Activated T-helper 1 cell treated with anti-CD3 and anti-CD28 coated beads, Interleukin-2, amount 50 U/mL, for 16 hours (primary cell): ENCODE measurements at places on chromosomes 4 and X.

DNA sequence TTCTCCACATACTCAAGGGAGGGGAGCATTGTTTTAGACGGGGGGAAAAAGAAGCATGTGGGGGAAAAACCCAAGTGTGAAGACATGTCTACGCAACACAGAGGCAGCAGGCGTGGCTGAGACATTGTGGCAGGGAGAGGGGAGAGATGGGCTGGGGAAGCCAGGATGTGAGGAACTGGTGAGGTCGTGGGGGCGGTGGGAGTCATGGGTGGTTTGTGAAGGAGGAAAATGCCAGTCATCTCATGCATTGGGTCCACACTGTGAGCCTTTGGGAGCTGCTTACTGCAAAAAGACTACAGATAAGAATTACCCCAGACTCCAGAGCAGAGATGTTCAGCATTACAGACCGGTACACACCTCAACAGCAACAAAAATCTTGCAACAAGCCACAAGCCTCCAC lies 2.1 kb downstream of the JAKMIP1 start:
- DNase-seq: no peak

GRCh38 chr4:129974730-129975129 lies 878.8 kb downstream of the C4orf33 start:
- no peak for DNase-seq

- DNase-seq: no peak
Measured at GRCh38 chrX:68648960-68649359, 1.5 kb downstream of the STARD8 start.

- no peak for DNase-seq
Measured at GRCh38 chr4:74997948-74998729, 65.2 kb downstream of the PARM1 start.

DNA sequence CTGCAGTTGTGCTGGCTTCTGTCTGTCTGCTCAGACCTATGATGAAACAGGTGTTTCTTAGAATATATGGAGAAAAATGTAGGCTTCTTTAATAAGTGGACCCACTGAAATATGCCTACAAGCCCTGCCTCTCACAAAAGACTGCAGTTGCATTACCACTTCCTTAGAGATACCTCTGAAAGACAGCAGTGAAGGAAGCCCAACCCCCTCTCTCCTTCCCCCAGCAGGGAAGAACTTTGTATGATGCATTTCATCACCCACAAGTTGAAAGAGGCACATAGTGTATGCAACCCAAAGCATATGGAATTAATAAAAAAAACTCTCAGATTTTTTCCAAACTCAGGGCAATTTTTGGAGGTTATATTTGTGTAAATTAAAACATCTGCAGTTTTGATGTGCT lies 916.7 kb downstream of the TECRL start:
- no peak for DNase-seq

DNA sequence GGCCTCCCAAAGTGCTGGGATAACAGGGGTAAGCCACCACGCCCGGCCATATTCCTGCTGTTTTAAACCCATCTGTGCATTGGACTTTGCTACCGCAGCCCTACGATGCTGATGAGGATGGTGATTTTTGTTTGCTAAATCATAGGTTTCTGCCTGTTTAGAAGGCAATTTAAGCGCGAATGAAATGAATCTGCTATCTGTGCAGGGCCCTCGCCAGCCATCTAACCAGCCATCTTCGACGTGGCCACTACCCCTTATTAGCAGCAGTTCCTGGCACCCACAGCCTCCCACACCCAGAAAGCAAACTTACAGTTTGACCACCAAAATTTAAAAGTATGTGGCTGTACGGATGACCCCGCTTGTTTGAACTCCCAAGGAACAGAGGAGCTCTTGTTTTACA lies 178.5 kb downstream of the SHOX start:
- no peak for DNase-seq

GRCh38 chr4:152164561-152164960 lies 371.3 kb downstream of the FBXW7 start:
- no peak for DNase-seq

GRCh38 chr4:109407027-109407737 lies 26.4 kb upstream of the SEC24B start:
- DNase-seq: no peak

DNA sequence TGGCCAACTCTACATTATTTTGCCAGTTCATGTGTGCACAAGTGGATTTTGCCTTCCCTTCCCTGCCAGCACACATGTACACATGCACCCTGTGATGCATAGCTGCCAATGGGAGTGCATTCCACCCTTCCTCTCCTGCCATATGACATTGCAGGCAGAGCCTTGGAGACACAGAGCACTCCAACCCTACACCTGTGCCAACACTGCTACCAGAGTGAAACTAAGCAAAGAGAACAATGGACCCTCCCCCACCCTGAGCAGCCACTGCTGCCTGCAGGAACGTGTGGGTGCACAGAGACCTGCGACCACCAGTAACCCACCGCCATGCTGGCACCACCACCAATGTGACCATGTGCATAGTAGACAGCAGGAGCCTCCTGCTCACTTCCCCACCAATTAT lies 78.4 kb downstream of the ITM2A start:
- no peak for DNase-seq

- DNase-seq: no peak
Measured at GRCh38 chr4:78038704-78039103, 18.4 kb upstream of the FRAS1 start.

DNA sequence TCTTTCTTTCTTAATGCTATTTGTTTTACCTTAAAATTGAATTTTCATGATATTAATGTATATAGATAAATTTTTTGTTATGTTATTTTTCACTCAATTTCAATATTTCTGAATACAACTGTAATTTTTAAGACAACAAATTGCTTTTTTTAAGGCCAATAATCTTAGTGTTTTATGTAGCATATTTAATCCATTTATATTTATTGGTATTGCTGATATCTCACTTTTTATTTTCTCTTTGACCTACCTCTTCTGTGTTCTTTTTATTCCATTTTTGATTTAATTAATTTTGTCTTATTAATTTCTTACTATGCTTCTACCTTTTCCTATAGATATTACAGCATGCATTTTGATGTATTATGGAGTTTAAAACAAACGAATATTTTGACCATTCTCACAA lies 460.1 kb upstream of the AGA start:
- no peak for DNase-seq

DNA sequence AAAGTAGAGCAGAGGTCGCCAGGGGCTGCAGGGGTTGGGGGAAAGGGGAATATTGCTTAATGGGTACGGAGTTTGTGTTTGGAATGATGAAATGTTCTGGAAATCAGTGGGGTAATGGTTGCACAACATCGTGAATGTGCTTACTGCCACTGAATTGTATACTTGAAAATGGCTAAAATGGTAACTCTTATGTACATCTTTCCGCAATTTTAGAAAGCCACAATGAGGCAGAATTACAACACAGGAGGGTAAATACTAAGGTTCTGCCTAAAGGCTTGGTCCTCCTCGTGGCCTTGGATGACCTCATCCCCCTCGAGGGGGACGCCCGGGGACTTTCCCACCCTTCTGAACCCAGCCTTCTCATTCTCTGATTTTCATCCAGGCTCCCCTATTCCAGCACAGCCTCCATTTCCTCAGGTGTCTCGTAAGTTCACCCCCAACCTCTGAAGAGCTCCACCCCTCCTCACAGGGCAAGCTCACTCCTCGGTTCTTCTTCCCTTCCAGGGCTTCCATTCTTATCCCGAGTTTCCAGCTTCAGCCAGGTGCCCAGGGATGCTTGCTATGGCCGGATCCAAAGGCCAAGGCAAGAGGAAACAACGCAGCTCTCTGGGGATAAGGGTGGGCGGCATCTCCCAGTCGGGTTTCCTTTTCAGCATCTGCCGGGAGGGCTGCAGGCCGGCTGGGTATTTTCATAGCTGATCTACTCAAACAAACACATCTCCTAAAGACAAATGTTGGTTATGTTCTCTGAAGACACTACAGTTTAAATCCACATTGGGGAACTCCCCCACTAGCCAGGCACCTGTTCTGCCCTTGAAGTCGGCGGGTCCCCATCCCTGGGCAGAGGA lies 71.3 kb upstream of the ACSL1 start:
- DNase-seq: no peak

GRCh38 chr4:186105647-186106321 lies 1.3 kb downstream of the FAM149A start:
- no peak for DNase-seq

GRCh38 chr4:92344216-92344615 lies 40.5 kb downstream of the GRID2 start:
- no peak for DNase-seq

DNA sequence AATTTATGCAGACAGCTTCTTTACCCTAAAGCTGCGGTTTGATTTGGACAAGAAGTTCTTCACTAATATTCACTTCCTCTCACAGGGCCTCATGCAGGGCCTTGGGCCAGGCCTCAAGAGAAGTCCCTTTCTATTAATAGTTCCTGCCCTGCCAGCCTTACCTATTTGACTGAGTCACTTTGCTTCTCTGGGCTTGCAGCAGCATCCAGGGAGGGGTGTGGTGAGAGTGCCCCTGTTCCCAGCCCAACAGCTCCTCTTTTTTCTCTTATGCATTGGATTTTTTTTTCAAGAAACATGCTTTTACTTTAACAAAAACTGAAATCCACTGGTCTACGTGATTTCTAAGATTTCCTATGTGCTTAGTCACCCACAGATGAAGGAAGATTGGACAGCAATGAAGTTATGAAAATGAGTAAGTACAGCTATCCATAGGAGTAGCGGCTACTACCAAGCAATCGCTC lies 26.7 kb downstream of the FAM156B start:
- DNase-seq: no peak

GRCh38 chr4:87423317-87424098 lies 1.1 kb downstream of the NUDT9 start:
- no peak for DNase-seq

GRCh38 chrX:31058284-31058683 lies 13.6 kb downstream of the FTHL17 start:
- DNase-seq: no peak

- no peak for DNase-seq
Measured at GRCh38 chrX:13826770-13827169, 9.9 kb upstream of the GPM6B start.

DNA sequence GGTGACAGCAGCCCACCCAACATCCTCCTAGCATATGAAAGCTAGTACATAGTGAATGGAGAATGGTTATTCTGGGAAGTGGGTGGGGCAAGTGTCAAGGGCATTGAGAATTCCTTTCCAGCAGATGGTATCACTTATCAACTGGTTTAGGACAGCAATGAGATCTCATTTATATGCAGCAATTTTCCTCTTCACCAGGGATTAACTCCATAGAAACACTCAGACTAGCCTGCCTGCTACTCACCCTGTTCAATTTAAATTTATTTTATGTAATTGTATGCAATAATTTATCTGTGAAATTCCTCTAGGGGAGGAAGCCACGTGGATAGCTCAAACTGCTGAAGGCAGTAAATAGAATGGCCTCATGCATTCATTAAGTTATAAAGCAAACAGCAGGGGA lies 101.6 kb upstream of the MID1IP1 start:
- no peak for DNase-seq

- no peak for DNase-seq
Measured at GRCh38 chr4:15348236-15348635, 79.6 kb upstream of the C1QTNF7 start.

DNA sequence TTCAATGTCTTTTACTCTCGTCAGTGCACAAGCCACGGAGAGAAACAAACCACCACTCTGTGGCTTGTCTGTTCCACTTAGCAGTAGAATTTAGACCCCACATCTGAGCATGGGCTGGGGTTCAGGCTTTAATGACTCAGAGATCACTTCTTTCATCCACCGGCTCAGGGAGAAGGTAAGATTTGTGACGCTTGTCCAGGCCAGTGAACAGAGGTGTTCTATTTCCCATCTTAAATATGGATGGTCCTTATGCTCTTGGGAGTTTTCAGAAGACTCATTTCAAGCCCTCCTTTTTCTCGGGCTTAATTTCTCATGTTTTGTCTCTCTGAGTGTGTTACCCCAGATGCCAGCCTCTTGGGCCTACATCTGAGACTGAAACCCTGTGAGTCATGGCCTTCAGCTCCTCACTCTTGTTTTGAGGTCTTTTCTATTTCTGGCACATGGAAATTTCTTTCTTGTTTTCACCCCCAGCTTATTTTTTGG lies 127.4 kb upstream of the SFRP2 start:
- no peak for DNase-seq

DNA sequence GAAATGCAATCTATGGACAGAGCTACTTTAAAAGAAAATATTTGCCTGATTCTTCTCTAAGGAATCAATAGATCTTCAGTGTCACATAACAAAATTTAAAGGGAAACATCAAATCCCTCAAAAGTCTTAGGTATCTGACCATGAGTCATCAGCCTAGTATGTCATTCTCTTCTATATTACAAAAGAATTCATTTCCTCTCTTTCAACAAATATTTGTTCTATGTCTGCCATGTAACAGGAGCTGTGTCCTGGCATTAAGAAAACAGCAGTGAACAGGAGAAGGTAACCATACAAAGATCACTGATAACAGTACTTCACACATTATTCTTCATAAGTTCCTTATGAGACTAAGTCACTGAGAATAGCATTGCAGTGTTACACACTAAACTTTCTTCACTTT lies 243.6 kb upstream of the DKK2 start:
- DNase-seq: no peak

GRCh38 chr4:128566693-128567092 lies 242.8 kb upstream of the JADE1 start:
- no peak for DNase-seq

DNA sequence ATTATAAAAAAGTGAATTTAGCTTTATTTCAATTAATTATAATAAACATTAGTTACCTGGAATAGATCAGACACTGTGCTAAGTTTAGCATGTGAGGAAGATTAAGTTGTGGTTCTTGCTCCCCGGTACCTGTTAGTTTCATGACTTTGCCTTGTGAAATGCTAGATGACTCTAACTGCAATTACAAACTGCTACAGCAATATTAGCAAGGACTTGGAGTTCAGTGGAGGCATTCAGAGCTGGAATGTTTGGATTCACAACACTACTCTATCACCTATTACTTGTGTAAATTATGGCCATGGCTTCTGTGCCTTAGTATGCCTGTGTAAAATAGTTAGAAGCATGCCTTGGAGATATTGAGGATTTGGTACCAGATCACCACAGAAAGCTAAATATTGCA lies 21.4 kb upstream of the ANXA10 start:
- DNase-seq: no peak

DNA sequence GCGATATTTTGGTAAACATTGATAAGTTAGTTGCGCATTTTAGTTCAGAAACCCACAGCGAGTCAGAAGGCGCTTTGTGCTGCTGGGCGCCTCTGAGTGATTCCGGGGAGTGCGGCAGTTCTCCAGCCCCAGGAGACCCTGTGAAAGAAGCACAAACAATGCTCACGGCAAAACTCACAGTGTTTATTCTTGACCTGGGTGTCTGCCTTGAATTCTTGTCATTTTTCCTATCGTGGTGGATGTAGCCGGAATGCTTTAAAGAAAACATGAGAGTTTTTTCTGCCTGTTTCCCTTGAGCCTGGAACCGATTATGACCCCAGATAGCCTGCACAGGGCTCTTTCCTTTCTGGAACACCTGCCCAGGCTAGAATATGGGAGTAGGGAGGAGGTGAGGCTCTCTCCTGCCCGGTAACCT lies 6.7 kb downstream of the TBL1X start:
- DNase-seq: no peak

- DNase-seq: no peak
Measured at GRCh38 chrX:119507206-119507605, 39.0 kb downstream of the SLC25A5 start.
